ENCODE measurements at places on chromosomes 12 and 14.
A peak's percentile ranks its signal among the peaks of the same experiment; 100 is the strongest.

DNA sequence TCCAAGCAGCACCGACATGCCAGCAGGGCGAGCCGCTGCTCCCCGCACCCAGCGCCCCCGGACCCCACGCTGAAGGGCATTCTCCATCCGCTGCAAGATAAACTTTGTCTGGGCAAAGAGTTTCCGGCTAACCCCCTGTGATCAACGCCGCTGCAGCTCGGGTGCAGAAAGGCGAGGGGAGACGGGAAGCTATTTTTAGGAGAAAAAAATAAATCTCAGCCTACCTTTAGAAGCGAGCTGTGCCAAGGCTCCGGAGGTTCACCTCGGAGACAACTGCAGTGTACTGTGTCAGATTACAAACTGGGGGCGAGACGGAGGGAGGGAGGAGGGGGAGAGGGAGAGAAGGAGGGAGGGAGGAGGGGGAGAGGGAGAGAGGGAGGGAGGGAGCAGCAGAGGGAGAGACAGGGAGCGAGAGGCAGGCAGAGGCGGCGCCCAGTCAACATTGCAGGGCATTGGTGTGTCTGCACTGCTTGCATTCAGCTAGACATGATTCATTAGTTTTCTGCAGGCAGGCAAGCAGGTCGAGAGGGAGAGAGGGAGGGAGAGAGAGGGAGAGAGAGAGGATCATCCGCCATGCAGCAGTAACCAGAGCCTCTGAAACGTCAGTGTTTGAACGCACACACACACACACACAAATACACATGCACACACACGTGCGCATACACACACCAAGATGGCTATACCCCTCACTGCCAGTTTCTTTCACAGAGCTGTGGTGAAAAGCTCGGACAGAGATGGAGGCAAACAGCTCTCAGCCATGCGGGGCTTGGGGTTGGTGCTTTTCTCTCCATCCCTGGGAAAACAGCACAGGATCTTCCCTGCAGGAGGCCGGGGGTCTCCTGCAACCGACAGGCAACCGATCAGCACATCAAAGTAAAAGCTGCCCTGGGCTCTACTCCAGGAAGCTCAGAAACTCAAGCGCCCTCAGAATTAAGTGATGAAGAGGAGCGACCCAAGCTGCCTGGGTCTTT is at the start of gene RIMBP2:
Gene RIMBP2, minus strand, starts transcription at position 302 of the 971 bp plus-strand sequence. CDS start 237,286 bp downstream, outside the sequence.
- peak; percentile 39 for DNase-seq

DNA sequence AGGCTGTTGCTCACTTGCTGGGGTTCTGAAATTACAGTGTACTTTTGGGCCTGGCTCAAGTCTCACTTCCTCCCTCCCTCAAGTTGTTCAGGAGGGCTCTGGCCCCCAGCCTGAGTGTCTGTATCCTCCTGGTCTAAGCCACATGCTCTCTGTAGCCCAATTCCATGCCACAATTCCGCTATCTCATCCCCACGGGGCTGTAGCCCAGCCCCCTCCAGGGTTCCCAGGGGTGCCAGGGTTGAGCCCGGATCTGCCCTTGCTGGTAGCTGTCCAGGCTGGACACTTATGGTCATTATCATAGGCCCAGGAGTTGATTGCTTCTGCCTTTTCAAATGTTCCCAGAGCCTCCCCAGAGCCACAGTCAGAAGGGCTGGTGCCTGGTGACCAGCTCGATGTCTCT is 65.3 kb downstream of the PRIMA1 start:
- no peak for DNase-seq

- no peak for DNase-seq
Measured at GRCh38 chr14:92105073-92105892, 1.1 kb downstream of the ATXN3 start.

- no peak for DNase-seq
Measured at GRCh38 chr14:24075485-24076301, 4.3 kb downstream of the CPNE6 start.

DNA sequence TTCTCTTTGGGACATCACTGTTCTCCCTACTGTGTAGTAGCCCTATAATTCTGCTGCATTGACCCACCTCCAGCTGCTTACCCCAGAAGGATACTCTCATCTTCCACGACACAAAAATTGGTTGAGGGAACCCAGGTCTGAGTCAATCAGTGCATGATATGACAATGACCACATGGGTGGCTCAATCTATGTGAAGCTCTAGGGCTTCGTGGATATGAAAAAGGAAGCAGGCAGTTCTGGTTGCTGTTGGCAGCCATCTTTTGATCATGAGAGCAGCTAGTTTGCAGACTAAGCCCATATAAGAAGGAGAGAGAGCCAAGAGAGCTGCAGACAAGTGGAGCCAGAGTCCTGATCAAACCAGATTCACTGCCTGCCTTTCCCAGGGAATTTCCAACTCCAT is 57.9 kb downstream of the AVPR1A start:
- peak; percentile 7 for DNase-seq

DNA sequence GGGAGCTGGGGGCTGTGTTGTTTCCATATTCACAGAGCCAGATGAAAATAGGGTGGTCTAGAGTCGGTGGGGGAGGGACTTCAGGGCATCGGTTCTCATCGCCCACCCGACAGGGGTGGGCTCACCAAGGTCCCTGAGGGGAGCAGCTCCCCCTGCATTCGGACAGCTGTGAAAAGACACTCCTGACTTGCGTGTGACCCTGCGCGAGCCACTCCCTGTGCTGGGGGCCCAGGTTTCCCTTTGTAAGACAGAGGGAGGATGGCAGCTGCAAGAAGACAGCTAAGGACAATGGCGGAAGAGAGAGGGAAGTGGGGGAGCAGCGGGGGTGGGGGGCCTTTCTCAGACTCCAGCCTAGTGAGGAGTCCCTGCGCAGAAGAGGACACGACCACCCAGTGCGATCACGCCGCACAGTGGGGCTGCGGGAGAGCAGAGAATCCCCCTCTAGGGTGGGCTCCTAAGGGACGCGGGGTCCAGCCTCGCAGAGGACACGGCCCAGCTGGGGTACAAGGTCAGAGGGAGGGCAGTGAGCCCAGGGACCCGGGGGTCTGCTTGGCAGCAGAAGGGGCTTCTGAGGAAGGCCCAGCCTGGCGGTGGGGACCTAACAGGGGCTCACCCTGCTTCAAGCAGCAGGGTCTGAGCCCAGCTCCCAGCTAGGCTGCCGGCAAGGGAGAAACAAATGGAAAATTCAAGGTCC is 326.9 kb upstream of the DIO3 start:
- no peak for DNase-seq

GRCh38 chr12:132282031-132282949 is 47.1 kb downstream of the GALNT9 start:
- no peak for DNase-seq

- DNase-seq: no peak
Measured at GRCh38 chr12:95615749-95616148, 64.5 kb upstream of the USP44 start.

DNA sequence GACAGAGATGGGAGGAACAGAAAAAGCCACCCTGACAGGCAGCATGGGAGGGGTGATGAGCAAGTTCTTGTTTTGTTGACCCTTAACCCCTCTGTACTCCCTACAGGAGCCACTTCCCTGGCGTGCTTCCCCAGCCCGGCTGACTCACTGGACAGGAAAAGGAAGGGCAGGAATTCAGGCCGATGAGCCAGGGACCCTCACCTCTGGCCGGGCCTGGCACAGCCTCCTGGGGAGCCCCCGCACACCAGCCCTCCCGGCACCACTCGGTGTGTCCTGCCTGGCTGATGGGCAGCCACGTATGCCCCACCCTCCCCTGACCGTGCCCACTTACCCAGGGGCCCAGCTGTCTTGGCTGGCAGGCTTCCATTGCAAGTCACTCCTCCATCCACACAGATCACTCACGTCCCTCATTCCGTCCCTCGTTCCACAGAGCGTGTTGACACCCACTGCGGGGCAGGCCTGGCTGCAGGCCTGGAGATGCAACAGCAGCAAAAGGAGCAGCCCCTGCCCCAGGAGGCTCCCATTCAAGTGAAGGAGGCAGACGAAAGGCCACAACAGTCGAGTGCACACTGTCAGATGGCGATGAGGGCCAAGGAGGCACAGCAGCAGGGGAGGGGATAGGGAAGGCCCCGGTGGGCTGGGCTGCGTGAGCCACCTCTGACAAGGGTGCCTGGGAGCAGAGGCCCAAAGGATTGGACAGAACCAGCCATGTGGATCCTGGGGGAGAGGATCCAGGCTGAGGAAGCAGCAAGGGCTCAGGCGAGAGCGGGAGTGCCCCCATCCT is 19.7 kb upstream of the CD9 start:
- peak; percentile 77 for DNase-seq

DNA sequence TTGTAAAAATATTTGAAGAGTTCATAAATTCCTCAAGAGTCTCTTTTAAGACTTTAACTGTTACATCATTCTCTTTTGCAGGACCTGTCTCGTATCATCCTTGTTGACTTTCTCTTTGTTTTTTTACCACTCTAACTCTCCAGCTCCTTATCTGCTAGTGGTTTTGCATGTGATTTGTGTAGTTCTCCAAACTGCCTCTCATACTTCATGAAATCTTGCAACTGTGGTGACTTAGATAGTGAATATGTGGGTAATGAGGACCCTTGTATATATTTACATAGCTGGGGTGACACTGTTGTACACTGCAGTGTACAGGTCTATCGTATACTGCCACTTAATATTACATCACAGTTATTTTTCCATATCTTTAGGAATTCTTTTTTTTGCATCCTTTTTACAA is 40.2 kb upstream of the EMP1 start:
- no peak for DNase-seq

GRCh38 chr12:130859161-130859560 is 12.7 kb upstream of the RAN start:
- DNase-seq: no peak

GRCh38 chr12:77003246-77003645 is 62.1 kb downstream of the E2F7 start:
- DNase-seq: no peak

GRCh38 chr12:69118516-69118915 is 120.9 kb upstream of the CPSF6 start:
- DNase-seq: no peak
